GM06990 (cell line): ENCODE measurements at places on chromosomes 2 and 18.
A peak's percentile ranks its signal among the peaks of the same experiment; 100 is the strongest.

DNA sequence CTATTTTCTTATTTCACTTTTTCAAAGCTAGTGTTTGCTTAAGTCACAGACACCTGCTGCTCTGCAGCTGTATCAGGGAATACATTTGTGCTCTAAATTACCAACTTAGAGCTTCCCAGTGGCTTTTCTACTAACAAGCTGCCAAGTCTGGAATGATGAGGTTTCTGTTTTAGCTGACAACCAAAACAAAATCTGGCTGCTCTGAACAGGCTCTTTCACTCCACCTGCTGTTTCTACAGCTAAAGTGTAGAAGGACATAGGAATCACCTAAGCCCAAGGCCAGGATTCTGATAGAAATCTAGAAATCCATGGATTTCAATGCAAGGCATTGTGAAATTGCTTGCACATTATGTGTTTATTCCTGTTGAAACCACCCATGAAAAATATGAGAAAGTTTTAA is 201.2 kb downstream of the SUCLG1 start:
- no peak for DNase-seq

DNA sequence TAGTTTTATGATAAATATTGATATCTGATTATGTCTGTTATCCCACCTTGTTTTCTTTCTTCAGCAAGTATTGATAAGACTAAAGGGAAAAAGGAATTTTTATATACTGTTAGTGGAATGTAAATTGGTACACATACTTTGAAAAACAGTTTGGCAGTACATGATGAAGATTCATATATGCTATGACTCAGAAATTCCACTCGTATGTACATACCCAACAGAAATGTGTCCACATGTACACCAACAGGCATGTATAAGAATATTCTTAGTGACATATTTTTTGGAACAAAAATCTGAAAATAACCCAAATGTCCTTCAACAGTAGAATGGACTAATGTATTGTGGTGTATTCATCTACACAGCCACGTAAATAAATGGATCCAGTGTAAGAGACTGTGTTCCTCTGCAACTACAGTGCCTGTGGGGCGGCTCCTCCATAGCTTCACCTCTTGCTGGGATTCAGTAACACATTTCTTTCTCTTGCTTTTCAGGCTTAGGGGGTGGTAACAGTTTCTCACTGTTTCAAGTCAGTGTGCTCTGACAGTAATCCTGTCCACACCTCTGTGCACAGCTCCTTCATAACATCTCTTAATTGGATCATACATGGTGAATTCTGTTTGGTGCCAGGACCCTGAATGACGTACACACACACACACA is 35.5 kb upstream of the ALMS1 start:
- no peak for DNase-seq

GRCh38 chr2:147026664-147027295 is 818.0 kb upstream of the ACVR2A start:
- no peak for DNase-seq

DNA sequence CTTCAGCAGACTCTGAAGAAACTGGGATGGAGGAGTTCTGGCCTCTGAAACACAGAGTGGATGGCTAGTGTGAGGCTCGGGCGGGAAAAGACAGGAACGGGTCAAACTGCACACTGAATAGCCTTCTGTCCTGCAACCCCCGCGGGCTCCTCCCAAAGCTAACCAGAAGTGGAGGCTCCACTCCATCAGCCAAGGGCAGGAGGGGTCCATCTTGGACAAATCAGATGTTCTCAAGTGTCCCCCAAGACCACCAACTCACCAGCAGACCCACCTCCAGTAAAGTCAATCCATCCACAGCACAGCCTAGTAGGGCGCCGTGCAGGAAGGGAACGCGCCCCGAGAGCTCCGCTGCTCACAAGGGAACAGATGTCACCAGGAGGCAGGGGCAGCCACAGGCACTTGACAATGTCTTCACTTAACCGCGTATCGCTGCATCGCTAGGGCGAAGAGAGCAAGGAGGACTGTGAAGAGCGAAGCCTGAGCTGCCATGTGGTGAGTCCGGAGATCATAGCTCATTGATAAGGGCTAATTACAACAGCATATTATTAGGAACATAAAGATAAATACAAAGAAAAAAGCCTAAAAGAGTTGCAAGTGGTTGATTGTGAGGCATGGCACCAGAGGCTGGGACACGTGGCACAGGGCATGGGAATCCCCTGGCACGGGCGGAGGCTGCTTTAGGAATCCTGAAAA is 494.6 kb upstream of the MYT1L start:
- DNase-seq = no peak

DNA sequence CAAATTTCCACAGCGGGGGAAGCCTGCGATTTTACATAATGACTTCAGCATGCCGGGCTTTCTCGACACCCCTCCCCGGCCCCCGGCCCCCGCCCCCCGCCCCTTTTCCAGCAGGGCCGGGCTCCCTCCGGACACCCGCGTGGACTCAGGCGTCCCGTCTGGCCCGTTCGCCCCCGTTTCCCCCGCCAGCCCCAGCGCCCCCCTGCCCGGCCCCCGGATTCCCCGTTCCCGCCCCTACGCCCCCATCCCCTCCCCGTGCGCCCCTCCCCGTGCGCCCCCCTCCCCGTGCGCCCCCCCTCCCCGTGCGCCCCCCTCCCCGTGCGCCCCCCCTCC is 456 bp upstream of the NFATC1 start:
- no peak for DNase-seq

- DNase-seq = no peak
These were observed 12.8 kb downstream of the SPEG start for GRCh38 chr2:219447242-219448098.

DNA sequence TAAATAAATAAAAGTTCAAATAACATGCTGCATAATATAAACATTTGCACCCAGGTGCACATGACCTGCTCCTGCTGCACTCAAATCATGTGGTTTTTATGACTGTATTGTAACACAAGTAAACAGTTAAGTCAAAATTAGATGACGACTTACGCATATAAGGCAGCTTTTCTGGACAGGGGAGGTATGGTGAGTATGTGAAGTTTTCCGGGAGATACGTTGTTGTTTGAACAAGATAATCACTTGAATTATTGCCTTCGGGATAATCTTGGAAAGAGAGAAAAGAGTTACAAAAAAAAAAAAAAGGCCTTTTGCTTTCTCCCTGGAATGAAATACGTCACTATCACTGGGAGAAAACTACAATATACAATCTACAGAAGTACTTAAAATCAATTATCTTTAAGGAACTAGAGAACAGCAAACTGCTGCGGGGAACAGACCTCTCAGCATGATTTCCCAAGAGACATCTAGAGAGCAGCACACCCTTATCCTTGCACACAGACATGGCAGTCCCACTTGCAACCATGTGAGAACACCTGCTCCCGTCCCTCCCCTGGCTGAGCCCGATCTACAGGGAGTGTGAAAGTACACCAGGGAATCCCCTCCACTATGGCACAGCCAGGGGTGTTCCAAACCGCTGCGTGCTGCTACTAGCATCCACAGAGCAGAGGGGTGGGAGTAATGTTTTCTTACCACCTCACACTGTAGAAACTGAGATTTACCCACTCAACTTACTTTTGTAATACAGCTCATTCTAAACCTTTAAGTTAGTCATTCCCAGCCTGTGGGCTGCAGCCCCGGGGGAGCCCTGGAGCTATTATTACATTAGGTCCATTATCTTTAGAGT is 26.3 kb downstream of the B4GALT6 start:
- peak; percentile 81 for DNase-seq

DNA sequence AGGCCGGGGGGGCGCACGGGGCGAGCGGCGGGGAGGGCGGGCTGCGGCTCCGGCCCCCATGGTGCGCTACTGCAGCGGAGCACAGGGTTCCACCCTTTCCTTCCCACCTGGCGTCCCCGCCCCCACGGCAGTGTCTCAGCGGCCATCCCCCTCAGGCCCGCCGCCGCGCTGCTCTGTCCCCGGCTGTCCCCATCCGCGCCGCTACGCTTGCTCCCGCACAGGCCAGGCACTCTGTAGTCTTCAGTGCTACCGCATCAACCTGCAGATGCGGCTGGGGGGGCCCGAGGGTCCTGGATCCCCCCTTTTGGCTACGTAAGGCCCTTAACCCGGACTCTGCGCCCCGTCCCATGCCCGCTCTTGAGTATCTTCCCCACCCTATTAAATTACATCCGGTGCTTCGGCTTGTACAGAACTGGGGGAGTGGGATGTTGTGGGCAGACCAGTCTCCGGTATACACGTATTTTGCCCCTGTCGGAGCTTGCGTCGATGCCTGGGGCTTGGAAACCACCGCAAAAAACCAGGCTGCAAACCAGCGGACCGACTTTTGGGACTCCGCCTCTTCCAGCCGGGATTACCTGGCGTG is 598 bp upstream of the WBP1 start:
- peak; percentile 90 for DNase-seq

DNA sequence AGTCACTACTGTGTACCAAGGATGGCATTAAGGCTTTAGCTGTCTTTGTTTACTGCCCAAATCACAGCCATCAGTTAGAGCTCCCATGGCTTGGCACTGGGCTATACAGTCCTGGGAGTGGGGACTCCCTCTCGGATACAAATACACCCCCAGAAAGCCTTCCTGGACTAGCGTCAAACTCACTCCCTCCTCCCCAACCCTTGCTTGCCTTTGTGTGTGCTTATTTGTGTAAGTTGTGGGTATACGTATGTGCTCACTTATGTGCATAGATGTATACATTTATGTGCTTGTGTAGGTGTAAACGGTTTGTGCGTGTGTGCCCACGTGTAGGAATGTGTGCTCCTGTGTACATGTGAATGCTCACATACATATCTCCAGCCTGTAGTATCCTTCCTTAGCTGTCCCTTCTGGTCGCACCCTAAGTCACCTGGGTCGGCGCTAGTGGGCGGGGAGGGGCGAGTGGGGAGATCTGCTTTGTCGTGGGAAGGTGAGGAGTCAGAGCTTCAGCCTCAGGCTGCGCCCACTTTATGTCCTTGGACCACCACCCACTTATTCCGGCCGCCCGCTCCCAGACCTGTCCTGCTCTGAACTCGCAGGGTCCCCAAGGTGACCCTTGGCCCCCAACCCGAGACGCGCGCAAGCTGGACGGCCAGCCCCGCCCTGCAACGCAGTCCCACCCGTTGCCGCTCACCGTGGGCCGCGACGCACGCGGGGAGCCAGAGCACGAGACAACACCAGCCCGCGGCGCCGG is 461 bp downstream of the PRADC1 start:
- DNase-seq = no peak

- DNase-seq = no peak
These were observed 25.5 kb downstream of the LRRFIP1 start for GRCh38 chr2:237652854-237653253.

DNA sequence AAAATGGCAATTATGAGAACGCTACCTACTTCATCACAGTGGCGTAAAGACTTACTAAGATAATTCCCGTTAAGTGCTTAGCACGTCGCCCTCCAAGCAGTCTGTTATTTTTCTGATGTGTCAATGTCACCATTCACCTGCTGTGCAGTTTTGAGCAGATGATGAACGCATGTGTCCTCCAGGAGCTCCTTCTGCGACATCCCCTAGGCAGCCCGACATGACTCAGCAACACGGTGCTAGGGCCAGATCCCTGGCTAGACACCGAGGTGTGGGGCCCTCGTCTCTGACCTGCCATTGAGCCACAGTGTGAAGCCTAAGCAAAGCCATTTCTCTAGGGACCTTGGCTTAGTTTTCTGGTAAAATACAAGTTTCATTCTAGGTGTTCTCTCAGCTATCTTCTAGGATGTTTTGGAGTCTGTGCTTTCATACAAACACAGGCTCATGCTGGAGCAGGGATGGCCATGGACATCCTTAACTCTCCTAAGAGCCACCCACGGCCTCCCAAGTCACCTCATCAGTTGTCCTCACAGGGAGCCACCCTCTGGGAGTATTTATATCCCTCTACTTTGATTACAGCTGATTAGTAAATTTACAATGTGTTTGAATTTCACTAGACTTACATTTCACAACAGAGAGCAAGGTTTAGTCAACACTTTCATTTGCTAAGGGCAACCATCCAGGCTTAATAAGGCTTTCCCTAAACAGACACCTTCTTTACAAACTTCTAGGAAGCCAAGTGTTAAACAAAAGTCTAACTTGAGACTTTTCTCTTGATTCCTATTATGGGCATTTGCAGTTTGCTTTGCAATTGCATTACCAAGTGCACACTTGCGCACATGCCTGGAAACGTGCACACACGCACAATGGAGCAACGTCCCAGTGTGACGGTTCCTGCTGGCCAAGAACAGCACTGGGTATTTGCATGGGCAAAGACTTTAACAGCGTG is 376.8 kb upstream of the ID2 start:
- no peak for DNase-seq

- DNase-seq = peak; percentile 29
These were observed 57.5 kb downstream of the PIAS2 start for GRCh38 chr18:46859855-46860254.

DNA sequence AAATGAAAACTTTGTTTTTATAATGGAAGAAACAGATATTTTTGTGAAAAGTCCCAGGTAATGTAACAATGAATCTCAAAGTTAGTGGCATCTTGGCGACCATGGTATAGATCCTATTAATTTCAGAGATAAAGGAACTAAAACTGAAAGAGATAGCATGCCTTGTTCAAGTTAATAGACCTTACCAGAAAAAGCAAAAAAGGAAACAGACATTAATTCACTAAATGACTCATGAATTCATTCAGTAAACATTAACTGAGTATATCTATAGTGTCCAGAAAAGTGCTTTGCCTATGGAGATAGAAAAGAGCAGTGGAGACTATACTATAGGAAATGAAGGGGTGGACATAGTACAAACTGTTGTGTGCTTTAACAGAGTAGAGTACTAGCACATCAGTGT is 763.3 kb downstream of the TRIB2 start:
- no peak for DNase-seq

DNA sequence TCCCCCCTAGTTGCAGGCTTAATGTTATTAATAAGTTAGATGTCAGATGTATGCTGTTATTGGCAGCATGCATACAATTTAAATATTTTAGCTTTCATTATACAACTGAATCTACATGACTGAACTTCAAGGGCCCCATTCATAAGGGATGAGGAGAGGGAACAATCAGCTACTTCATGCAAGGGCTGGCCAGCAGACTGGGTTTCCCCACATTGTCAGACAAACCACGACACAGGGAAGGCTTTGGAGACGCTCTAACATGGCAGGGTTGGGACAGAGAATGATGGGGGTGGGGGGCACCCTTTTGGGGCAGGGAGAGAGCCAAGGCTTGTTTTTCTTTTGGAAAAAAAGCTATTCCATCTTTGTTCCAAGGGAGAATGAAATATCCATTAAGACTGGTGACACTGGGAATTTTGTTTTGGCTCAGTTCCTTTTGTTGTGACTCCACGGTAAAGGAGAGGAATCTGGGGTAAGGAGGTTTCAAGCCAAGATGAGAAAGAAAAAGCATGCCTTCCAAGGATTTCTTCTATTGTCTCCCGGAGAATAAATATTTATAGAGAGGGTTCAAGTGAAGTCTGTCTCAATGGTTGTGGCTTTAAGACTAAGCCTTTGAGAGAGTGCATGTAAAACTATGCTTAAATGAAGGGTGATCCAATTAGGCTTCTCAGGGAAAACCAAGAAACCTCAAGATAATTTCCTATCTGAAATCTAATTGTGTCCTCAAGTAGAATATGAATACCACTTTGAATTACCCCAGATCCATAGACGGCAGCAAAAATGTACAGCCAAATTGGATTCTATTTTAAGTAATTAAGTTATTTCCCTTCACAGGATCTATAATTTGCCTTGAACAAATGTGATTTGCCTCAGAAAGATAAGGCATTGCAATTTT is 5.4 kb downstream of the CXCR4 start:
- DNase-seq = no peak
